ENCODE measurements at places on chromosomes 1 and 21. TPM values are rescaled to one million over a fixed set of nuclear protein-coding genes. Genes with fewer than 3 reads are reported as not detected.

CD2 gene
- total RNA-seq: 651 TPM

CDCA8 gene
- 33.5 TPM for total RNA-seq

DNA sequence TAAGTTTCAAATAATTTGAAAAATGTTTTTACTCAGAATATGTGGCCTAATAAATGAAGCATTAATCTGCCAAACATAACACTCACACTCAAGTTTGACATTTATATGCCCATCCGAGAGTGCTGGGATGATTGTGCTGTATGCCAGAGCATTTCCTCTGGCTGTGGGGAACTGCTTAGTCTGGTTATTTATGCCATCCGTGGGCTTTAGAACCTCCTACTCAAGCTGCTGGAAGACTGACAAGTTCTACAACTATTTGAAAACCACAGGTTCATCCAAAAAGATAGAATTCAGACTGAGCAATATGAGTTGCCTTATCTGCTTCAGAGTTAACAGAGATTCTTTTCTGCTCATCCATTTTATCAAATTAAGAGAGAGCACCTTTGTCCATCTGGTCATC, 25.9 kb downstream of the PCNX2 start:
- DNase-seq: no peak

CYB5RL gene
- 8.3 TPM for total RNA-seq

DNA sequence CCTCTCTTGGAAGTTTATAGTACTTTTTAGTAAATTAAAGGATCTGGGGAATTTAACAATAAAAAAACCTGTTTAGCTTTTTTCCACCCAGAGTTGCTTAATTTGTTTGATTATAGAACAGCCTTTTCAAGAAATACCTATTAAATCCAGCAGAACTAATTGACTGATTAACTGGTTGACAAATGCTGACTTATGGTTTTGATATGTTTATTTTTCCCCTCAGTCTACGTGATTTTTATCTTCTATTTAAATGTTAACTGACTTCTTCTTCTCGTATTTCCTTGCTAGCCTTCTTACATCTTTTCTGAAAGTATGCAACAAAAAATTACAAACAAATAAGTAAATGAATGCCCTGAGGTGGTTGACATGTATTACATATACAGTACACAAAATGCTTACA, 302.9 kb upstream of the SPAG17 start:
- DNase-seq: no peak

- no peak for DNase-seq
Observed at GRCh38 chr1:23565776-23566175, 6.5 kb upstream of the ID3 start.

GRCh38 chr1:174966008-174966572, 33.7 kb upstream of the CACYBP start:
- no peak for DNase-seq

GRCh38 chr1:5109633-5110032, 455.2 kb downstream of the AJAP1 start:
- no peak for DNase-seq

DNA sequence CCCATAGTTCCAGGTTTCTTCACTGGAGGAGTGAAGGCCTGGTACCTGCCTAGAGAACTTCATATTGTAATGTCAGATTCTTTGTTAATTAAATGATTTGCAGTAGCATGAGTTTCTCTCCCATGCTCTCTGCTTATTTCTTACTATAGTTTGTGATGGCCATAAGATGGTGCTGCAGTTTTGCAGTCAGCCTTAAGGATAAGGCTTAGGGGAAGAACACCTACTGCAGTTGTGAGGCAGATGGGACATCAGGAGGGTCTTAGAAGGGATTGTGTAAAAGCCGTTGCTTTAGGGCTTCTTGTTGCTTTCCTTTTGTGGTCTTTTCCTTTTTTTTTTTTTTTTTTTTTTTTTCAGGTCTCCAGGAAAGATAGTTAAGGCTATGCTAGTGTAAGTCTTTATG, 61.8 kb downstream of the MACF1 start:
- no peak for DNase-seq

MYBPH gene
- total RNA-seq: not detected

FAM3B gene
- not detected for total RNA-seq

DNA sequence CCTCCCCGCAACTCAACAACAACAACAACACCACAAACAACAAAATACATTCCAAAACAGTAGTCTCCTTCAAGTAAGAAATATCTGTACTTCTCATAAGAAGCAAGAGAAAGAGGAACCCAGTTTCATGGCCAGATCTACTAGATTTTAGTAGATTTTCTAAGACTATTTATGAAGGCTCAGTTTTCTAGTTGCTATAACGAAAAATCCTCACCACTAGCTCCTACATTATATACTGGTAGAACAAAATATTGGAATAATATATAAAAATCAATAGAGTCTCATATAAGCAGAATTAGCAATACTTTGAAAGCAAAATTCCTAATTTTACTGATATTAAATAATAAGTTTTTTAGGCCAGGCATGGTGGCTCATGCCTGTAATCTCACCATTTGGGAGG, 86.9 kb downstream of the LYST start:
- DNase-seq: no peak

DNA sequence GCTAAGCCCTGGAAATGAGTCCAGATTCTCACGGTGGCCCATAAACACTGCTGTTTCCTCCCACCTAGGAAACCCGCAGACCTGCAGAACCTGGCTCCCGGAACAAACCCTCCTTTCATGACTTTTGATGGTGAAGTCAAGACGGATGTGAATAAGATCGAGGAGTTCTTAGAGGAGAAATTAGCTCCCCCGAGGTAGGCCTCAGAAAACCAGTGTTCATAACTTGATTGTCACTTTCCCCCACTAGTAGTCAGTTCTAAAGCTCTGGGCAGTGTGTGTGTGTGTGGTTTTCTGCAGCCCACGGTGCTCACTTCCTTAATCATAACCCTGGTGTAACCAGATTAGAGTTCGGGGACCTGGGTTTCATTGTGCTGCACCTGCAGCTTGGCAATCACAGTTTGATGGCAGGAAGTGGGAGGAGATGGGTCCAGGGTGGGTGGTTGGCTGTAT, 39.1 kb downstream of the CLIC6 start:
- DNase-seq: peak; percentile 28

DNA sequence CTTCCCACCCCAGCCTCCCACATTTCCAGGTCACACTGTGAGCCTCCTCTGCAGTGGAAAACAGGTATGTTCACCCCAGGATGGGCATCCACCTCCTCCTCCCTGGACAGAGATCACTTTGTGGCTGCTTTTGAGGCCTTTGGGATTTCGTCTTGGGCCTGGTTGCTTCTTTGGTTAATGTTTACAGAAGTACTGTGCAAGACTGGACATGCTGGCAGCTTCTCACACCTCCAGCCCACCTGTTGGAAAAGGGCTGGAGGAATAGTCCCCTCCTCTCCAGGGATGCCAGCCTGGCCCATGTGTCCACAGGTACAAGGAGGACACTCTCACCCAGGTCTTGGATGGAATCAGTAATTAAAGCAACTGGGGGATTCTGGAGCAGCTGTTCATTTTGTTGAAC, 56.1 kb downstream of the KAZN start:
- no peak for DNase-seq

NHLH2 gene
- total RNA-seq: not detected

GRCh38 chr1:174580801-174581200, 133.0 kb downstream of the GPR52 start:
- DNase-seq: no peak

DNA sequence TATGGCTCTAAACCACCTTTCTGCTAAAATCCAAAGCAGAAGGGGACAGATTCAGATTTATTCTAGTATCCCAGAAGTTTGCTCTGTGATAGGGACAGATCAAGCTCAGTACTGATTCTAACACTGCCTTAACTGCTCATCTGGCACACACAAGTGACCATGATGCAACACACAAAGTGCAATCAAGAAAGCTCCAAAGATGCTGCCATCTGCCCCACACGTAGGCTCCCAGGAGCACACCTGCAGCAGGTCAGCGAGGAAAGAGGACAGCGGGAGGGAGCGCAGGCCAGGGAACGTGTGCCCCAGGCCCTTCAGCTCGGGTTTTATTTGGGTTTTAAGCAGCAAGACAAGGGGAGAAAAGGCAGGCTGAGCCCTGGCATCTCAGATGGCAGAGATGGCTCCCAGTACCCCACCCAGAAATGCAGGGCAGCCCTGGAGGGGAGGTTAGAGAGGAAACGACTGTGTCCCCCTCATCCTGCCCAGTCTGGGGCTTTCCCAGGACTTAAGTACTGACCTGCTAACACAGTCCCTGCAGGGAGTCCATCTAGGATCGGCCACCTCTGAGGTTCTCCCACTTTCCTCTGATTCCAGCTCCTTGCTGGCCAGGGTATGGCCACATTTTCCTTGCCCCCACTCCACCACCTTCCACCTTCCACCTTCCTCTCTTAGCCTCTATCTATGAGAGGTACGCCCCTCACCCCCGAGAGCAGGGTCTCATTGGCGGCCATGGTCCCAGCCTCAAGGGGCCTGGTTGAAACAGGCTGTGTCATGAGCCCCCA, 1.2 kb downstream of the TRIM11 start:
- DNase-seq: no peak

DNA sequence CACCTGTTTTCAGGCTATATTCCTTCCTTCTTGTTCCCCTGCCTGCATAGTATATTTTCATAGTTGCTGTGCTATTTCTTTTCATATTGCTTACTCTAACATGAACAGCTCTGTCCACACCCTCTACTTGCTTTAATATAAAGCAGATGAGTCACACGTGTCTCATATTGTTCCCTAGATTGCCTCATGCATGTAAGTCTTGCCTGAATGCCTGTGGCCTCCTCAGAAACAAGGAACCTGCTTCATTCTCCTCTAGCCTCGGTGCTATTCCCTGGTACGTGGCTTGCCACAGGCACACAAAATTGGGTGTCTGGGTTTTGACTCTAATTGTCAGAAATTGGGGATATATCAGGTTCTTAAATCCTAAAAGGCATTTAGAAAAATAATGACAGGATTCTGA, 16.5 kb upstream of the PKP1 start:
- DNase-seq: no peak

GRCh38 chr1:42137766-42138165, 15.4 kb upstream of the GUCA2B start:
- DNase-seq: no peak

KRTAP19-3 gene
- total RNA-seq: not detected

LRRC7 gene
- not detected for total RNA-seq

ELF3 gene
- 0.59 TPM for total RNA-seq

All from activated T-helper 1 cell treated with anti-CD3 and anti-CD28 coated beads, Interleukin-12 subunit alpha, Interleukin-12 subunit beta, Interleukin-2, Interleukin-4 antibody, amounts not matched to agents 30 ng/mL and 10 ng/mL and 1 ng/mL, durations not matched to agents 14 hours and 24 hours and 36 hours (primary cell).